Tongue (tissue), 3 donors: ENCODE measurements at places on chromosomes 3 and 15. TPM values are rescaled to one million over a fixed set of nuclear protein-coding genes. Genes with fewer than 3 reads are reported as not detected.

The ZBBX gene
- total RNA-seq = not detected

The PYGO1 gene
- 22.6 TPM for total RNA-seq

The CASR gene
- not detected for total RNA-seq

The TMEM108 gene
- total RNA-seq = 4.6 TPM

The CELSR3 gene
- 0.51 TPM for total RNA-seq

The SCN11A gene
- 2.3 TPM for total RNA-seq

The CYP1A1 gene
- total RNA-seq = 0.51 TPM

The GPR62 gene
- 0.41 TPM for total RNA-seq
